ENCODE measurements at places on chromosomes 7 and 10.

DNA sequence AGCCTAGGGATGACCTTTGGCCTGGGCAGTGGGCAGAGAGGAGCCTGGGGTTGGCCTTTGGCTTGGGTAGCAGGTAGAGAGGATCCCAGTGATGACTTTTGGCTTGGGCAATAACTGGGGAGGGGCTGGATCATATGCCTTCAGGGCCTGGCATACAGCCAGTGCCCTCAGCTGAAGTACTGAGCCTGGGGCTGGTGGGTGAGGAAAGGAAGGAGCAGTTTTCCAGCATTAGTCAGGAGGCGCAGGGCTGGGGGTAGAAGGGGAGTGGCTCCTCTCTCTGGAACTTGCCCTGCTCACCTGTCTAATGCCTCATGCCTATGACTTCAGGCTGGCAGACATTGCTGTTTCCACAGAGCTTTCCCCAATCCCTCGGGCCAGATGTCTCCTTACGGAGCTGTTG is 15.2 kb upstream of the COMTD1 start:
- DNase-seq: no peak

- DNase-seq: no peak
These were observed at the start of gene RBP4 for GRCh38 chr10:93601146-93601773. Gene RBP4, minus strand, starts transcription at chr10:93601235. Its CDS starts 207 bp downstream, at chr10:93601028.

DNA sequence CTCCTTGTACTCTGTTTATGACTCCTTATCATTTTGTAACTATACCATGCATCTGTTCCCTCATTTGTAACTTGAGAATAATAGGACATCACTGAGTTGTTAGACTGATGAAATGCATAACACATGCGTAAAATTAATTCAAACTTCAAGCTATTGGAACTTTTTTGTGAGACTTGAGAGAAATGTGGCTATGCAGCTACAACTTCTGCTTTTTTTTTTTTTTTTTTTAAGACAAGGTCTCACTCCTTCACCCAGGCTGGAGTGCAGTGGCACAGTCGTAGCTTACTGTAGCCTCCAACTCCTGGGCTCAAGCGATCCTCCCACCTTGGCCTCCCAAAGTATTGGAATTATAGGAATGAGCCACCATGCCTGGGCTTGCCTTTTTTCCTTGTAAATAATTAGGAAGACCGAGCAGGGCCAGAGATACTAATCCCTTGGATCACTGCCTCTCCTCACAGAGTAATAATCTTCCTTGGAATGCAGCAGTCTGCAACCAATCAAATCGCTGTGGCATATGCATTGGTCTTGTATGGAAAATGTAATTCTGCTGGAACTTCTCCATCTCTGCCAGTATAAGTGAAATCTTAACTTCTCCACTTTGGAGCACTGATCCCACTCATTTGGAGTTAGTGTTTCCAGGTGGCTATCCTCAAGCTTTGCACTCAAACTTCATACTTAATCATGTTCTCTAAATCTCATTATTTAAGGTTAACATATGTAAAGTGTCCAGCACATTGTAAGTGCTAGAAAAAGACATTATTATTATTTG is 2.0 kb upstream of the PANK1 start:
- DNase-seq: no peak

DNA sequence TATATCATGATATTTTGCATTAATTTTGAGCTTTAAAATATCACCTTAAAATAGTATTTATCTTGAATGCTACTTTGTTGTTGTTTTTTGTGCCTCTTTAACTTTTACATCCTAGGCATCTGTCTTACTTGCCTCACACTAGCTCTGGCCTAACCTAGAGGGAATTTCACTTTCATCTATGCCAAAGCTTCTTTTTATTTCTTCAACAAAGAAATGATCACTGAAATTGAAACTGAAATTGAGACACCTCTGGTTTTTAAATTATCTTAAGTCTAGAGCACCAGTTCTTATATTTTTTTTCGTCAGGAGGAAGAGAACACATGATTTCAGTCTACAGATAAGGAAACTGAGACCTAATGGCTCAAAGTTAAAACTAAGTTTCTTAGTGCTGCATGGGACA is 3.5 kb upstream of the SCIN start:
- DNase-seq: no peak

DNA sequence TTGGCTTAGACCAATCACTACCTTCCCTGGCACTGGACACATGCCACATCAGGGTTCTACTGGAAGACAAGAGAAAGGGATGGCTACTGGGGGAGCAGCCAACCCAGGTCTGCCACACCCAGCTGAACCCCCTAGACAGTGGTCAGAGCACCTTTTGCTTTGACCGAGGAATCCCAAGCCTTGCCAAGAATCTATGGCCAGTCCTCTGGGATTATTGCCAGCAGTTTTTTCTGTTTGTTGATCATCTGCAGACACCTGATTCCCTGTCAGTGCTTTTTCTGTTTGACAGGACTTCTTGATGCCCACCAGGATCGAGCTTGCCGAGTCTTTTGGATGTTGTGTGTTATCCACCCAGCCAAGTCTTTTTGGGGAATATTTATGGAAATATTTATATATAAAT is 476.2 kb upstream of the GALNT17 start:
- no peak for DNase-seq

- no peak for DNase-seq
These were observed 55.5 kb downstream of the CNTNAP2 start for GRCh38 chr7:146172112-146172511.

- DNase-seq: no peak
These were observed 93.4 kb downstream of the AVL9 start for GRCh38 chr7:32588657-32589056.

DNA sequence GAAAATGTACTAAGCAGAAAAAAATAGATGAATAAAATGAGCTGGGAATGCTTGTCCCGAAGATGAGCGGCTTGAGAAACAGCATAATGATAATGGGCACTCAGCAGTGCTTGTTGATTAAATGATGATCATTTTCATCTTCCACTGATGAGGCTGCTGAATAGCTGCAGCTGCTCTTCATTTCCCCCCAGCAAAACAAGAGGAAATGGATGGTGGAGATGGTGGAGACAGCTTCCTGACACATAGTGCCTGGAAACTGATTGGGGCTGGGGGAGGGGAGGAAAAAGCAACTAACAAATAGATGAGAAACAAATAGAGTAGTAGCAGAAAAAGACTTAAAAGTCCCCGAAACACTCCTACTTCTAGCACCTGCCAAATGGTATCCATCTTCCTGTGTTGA is 41.4 kb downstream of the MRC1 start:
- DNase-seq: no peak

DNA sequence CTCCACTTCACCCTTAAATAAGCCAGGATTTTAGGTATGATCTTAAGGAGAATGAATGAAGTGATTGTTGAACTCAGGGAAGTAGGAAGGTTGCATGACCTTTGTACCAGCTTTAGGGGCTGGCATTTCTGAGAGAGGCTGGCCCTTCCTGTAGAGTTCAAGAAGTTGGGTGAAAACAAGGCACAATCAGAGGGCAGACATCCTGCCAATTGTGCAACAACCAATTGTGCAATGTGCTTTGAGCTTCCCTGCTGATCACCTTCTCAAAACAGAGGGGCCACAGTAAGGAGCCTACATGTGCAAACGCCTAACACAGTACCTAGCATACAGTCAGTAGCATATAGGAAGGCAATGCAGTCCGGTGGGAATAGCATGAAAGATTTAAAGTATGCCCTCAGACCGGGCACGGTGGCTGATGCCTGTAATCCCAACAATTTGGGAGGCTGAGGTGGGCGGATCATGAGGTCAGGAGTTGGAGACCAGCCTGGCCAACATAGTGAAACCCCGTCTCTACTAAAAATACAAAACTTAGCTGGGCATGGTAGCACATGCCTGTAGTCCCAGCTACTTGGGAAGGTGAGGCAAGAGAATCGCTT is 5.4 kb downstream of the CPVL start:
- DNase-seq: no peak

All from activated T-cell treated with anti-CD3 and anti-CD28 coated beads, Interleukin-2, amount 50 U/mL, for 1 hour (primary cell).